ENCODE measurements at places on chromosomes 16 and 17.

- no peak for DNase-seq
These were observed 43.6 kb downstream of the NOS2 start for GRCh38 chr17:27756467-27757371.

DNA sequence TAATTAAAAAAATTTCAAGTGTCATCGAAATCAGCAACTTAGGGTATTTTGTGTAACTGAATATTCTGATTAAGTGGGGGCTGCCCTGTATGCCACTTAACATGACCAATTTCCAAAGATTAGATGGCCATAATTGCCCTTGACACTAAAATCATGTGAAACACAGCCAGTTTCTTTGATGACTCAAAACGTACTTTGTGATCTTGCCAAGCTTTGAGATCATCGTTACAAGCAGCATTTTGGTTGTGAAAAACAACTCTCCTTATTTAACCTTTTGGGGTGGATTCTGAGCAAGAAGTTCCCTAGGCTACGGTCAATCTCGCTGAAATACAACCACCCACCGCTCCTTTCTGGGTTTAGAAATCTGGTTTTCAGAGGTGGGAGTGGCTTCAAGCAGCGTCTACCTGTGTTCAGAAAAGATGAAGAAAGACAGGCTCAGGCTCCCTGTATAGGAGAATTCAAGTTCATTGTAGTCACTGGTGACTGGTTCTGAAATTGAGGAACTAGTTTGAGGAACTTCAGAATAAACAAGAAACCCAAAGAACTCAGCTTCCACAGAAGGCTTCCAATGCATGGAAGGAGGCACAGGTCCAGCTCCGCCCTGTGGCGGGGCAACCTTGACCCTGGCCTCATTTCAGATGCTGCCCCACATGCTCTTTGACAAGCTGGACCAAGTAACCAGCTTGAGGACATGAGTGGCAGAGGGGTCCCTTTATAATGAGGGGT lies 9.4 kb downstream of the MAP3K14 start:
- DNase-seq = no peak

- no peak for DNase-seq
These were observed 18.5 kb upstream of the TERF2 start for GRCh38 chr16:69404275-69404805.

GRCh38 chr17:68396226-68397107 lies 60.8 kb downstream of the WIPI1 start:
- no peak for DNase-seq

DNA sequence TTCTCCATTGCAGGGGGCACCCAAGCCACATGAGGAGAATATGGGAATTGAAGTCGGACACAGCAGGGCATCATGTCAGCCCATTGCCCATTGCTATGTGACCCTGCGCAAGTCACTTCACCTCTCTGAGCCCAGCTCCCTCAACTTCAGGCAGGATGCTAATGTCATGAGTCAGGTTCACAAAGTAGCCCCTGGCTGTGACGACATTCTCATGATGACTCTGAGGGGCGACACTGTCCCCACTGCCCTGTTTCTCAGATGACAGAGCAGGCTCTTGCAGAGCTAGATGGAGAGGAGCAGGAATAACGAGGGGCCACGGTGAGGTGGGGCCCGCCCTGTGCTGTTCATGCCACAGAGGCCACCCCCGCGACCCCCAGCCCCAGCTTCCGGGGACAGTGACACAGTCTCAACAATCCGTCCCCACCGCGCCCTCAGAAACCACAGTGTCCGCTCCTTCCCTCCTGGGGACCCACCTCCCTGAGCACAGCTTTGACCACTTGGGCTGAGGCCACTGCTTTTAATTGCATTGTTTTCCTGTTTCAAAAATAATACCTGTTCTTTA lies 13.2 kb upstream of the ZNF469 start:
- DNase-seq = no peak

DNA sequence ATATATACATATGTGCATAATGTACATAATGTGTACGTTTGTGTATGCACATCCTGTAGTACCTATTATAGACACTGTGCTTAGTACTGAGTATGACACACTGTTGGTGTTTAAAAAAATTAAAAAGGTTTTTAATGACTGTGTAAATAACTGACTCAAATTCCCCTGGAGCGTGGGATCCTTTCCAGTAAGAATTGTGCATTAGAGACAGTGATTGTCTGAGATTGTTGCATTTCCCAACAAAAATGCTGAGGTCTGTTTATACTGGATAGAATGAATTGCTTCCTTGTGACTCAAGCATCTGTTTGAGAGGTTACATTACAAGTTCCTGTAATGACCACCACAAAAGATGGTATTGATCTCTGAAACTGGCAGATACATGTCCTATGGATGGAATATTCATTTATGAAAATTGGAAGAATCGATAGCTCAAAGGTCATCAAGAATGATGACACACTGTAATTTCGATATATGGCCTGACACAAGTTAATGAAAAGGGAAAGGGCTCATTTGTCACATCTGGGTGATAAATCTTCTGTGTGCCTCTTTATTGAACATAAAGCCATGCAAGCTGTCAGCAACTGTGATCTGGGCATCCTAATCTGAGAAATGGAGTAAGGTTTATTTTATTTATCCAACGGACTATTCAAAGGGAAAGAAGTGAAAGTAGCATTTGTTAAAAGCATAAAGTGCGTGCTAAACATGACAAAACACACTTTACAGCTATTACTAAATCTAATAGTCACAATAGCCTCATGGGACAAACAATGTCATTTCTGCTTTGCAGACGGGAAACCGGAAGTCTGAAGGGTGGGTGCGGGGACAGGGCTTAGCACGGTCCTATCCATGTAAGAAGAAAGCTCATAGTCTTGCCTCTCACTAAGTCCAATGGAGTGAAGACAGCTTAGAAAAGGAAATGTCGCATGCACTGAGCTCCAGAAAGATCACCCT lies 228.8 kb downstream of the CDH11 start:
- DNase-seq = no peak

GRCh38 chr16:53537626-53538025 lies 34.6 kb upstream of the AKTIP start:
- DNase-seq = no peak

DNA sequence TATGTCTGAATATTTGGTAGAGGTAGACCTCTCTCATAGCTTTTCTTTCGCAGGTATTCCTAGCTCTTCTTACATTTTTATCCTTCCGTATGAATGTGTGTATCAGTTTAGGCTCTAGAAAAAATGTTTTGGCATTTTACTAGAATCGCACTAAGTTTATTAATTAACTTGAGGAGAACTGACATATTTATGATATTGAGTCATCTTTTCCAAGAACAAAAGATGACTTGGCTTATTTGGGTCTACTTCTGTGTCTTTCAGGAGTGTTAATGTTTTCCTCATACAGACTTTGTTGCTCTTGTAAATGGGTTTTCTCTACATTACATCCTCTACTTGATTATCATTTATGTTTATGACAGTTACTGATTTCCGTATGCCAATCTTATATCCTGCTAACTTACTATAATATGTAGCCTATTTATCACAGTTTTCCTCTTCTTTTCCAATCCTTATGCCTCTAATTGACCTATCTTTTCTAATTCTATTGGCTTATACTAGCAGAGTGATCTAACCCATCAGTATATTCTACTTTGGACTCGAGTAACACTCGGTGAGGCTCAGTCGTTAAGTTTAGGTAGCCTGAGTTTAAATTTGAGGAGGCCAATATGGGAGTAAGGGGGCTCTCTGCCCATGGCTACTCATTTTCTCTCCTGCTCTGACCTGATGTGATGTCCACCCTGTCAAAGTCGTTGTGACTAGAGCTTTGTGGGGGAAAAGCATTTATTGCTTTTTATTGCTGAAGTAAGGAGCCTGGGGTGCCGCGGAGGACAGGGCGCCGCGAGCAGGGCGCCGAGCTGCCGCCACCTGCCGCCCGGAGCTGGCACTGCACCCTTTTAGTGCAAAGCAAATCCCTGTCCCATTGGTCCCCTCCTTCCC lies 20.0 kb downstream of the ST6GALNAC1 start:
- peak; percentile 13 for DNase-seq

GRCh38 chr17:78766225-78766624 lies 15.8 kb downstream of the CYTH1 start:
- no peak for DNase-seq

DNA sequence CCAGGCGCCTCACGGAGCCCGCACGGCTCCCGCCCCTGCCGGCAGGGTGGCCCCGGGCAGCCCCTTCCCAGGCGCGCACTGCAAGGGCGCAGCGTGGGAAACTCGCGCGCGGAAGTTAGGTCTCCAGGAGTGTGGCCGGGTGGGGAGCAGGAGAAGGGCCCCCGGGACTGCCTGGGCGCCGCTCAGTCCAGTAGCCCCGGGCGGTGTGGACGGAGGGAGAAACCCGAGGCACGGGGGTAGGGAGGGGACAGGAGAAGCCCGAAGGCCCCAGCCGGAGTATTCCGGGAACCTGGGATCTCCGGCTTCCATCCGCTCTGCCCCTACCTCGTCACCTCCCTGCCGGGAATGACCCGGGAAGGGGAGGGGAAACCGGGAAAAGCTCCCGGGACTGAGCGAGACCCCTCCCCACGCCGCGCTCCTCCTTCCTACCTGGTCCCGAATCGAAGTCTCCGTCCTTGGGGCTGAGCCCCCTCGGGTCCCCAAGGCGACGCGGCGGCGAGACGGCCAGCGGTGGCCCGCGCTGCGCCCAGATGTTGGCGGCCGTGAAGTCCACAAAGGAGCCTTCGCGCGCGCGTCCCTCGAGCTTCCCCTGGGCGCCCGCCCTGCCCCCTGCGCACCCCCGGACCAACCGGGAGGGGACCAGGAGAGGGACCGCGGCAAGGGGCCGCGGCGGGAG lies 418 bp downstream of the SOCS3 start:
- no peak for DNase-seq

DNA sequence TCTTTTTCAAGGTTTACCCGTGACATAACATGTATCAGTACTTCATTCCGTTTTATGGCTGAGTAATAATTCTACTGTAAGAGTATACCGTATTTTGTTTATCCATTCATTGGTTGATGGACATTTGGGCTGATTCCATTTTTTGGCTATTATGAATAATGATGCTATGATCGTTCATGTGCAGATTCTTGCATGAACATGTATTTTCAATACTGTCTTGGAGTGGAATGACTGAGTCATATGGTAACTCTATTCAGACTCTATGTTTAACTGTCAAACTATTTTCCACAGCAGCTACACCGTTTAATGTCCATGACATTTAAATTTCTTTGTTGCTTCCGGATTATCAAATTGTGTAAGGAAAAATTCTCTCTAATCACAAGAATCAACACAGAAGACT lies 17.9 kb downstream of the BFAR start:
- DNase-seq = no peak

DNA sequence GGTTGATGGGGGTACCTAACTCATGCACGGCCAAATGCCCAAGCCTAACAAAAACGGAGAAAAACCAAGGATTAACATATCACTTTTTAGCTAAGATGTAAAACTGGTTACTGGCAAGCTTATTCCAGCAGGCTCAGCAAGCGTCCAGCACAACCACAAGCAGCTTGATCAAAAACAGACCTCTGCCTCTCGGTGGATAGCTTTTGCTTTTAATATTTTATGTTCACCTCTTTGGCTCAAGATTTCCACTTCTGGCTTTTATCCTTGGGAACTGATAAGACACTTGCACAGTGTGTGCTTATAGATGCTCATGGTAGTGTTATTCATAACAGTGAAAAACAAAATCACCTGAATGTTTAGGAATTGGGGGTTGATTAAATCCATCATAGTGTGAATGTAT lies 206.9 kb upstream of the CACNG5 start:
- DNase-seq = no peak

DNA sequence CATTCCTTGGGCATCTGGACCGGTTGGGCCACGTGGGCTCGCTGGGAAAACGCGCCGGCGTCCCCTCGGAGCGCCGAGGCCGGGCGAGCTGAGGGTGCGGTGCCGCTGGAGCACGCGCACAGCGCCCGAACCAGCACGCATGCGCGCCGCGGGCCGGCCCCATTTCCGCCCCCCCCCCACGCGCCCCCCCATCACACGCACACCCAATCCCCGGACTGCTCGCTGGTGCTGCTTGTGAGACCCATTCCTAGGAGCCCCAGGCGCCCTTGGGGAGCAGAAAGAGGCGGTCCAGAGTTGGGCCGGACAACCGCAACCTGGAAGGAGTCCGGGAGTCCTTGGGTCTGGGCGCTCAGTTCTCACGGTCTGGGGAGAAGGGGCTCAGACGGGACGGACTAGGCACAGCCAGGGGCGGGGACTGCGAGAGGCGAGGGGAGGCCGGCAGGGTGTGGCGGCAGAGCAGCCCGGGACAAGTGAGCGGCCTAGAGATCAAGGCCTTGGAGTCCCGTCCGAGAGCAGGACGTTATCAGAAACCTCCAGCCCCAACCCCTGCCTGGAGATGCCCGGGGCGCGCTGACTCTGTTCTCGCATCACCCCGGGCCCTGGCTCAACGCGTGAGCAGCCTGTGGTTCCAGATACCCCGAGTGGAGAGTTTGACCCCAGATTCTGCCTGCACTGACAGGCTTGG lies 6.0 kb upstream of the CBX8 start:
- no peak for DNase-seq

- no peak for DNase-seq
These were observed 16.9 kb downstream of the NXN start for GRCh38 chr17:962670-963069.

GRCh38 chr16:23803591-23804123 lies 32.1 kb upstream of the PRKCB start:
- no peak for DNase-seq

GRCh38 chr16:70745536-70746025 lies 55.4 kb downstream of the VAC14 start:
- DNase-seq = no peak

DNA sequence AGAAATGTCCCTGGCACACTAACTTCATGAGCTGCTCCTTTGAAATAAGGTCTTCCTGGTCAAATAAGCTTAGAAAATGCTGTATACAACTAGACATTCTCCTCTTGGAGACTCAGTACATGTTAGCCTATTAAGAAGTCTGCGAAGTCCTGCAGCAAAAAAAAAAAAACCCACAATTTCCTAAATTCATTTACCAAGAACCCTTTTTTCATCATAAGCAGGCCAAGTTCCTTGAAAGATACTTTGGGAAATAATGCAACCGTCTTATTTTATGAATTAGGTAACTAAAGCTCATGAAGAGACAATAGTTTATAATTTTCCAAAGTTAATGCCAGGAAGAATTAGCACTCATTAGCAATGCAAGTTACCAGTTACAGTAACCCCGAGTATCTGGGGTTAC lies 49.0 kb upstream of the HAS3 start:
- DNase-seq = no peak

DNA sequence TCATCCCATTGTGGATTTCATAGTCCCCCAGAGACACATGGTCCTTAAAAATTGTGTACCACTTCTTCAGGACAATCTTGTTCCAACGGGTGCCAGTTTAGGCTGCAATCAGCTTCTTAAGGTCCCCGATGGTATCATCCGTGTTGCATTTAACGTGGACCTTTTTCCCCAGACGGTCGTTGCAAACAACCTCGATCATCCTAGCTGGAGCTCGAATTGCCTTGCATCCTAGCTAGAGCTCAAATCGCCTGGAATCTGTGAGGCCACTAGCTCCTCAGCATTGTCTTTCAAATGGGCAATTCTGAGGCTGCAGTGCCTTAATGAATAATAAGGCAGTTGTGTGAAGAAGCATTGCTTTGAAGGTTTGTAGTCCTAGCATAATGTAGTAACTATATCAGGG lies 37.7 kb upstream of the RHBDL3 start:
- DNase-seq = no peak

Measured in NCI-H2081 treated with DMSO at 0.1 percent for 48 hours (cell line).